ENCODE measurements at places on chromosomes 6 and 20.
A peak's percentile ranks its signal among the peaks of the same experiment; 100 is the strongest.

- no peak for DNase-seq
Measured at GRCh38 chr6:56875523-56875922, 79.4 kb upstream of the BEND6 start.

DNA sequence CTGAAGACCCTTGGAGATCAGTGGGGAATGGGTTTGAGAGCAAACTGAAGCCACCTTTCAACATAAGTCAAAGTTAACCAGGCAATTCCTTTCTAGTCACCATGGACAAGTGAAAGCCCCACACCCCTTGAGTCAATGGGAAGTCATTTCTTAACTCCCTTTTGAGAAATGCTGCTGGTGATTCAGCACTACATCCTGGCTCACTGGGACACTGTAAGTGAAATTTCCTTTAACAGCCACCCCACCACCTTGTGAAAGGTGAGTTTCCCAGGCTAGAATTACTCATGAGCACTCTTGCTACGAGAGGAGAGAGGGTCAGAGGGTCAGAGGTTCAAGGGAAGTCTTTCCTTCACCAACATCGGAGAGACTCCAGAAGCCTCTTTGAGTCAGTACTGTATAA lies 93.3 kb upstream of the MARCKS start:
- DNase-seq = no peak

DNA sequence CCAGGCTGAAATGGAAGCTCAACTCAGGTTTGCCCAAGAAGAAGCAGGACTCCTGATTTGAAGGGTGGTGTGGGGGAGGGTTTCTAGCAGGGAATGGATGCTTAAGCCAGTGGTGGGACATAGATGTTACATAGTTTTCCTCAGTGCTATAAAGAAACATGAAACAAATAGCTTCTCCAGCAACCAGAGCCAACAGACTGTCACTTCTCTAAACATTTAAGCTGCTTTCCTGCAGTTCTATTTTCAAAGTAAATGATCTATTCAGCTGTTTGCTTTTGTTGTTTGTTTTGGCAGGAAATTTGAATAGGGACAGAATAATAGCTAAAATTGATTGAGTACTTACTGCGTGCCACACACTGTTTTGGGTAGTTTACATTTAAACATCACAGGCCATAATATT lies 169.0 kb downstream of the UST start:
- no peak for DNase-seq

- no peak for DNase-seq
Measured at GRCh38 chr6:83252719-83253118, 59.6 kb downstream of the RWDD2A start.

- no peak for DNase-seq
Measured at GRCh38 chr6:72579865-72580264, 42.0 kb upstream of the KCNQ5 start.

GRCh38 chr6:29589423-29590048 lies 4.6 kb downstream of the OR2H2 start:
- DNase-seq = peak; percentile 65

Data from activated CD8-positive, alpha-beta memory T cell treated with anti-CD3 and anti-CD28 coated beads, Interleukin-2, amount 10 ng/mL, durations not matched to agents 7 days and 5 days (primary cell).